Stimulated activated CD8-positive, alpha-beta memory T cell treated with anti-CD3 and anti-CD28 coated beads, Interleukin-15, amount 100 ng/mL, for 48 hours (primary cell): ENCODE measurements at places on chromosomes 3 and 15.

GRCh38 chr3:99505646-99506269 lies 132.6 kb upstream of the COL8A1 start:
- peak; percentile 7 for DNase-seq

- no peak for DNase-seq
Measured at GRCh38 chr3:76643623-76644304, 396.1 kb upstream of the ROBO2 start.

GRCh38 chr3:108280476-108280875 lies 15.9 kb upstream of the HHLA2 start:
- DNase-seq = no peak

DNA sequence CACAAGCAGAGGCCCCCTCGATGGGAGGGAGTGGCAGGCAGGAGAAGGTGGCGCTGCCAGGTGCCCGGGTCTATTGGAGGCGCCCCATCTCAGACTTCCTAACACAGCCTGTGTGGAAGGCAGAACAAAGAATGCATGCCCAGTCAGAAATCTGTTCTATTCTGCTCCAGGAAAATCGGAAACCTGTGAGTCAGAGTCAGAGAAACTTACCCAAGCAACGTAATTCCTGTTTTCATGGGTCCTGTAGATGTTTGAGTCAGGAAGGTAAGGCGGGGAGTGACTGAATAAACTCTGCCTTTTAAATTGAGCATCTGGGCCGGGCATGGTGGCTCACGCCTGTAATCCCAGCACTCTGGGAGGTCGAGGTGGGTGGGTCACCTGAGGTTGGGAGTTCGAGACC lies 13.7 kb downstream of the MAP6D1 start:
- DNase-seq = no peak

DNA sequence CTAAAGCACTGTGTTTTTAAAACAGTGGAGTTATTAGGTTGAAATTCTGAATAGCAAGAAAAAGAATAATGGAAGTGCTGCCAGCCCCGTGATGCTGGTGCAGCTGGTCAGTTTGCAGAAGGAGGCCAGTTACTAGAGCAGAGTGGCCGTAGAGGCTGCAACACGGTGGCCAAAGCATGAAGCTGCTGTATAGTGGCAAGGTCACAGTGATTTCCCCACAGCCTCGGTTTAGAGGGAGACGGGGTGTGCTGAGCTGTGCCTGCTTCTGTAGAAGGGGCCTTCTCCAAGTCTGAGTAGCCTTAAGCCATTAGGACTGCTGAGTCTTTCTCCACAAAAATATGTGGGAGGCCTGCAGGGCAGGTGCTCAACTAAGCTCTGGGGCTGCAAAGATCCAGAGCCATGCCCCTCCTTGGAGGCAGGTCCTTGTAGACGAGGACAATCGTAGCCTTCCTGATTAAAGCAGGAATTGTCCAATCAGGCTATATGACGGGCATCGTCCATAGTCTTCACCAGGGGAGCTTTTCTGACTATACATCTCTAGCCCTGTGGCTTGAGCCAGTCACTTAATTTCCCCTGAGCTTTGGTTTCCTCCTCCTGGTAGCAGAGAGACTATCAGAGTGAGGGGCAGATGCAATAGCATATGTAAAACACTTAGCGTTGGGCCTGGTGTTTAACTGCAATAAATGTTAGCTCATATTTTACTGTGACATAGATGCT lies 151.6 kb downstream of the PGPEP1L start:
- DNase-seq = no peak

DNA sequence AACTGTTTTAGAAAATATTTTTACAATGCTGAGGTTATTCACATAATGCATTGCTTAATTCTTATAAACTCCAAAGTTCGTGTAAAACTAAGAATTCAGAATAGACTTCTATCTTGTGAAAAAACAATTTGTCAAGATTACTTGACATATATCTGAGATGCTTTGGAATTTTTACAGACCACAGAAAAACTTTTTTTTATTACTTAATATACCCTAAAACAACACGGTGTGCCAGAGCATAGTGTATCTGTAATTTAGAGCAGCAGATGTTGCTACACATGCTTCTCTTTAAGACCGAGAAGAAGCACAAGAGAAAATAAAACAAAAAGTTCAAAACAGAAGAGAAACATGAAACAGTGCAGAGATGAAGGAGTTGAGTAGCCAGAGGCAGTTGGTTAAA lies 26.4 kb downstream of the ASB7 start:
- DNase-seq = no peak

- no peak for DNase-seq
Measured at GRCh38 chr15:76376816-76377215, 40.2 kb downstream of the ISL2 start.

DNA sequence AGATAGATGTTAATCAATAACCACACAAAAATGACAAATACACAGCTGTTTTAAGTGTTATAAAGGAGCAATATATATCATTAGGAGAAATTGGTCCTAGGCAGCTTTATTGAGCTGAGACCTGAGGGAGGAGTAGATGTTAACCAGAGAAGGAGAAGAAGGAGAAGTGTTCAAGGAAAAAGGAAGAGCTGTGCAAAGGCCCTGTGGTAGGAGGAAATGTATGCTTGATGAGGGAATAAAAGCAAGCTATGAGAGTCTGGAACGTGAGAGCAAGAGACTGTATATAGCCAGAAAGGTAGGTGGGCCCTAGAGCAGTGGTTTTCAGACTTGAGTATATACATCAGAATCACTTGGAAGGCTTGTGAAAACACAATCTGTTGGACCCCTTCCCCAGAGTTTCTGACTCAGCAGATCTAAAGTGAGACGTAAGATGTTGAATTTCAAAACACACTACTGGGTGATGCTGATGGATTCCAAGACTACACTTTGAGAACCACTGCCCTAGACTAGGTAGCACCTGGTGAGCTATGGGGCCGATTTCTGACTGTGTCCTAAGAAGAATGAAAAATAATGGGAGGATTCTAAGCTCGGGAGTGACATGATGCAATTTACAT lies 342.3 kb upstream of the ADAMTS9 start:
- DNase-seq = no peak

- DNase-seq = no peak
Measured at GRCh38 chr3:130323503-130323902, 22.0 kb upstream of the COL6A5 start.

DNA sequence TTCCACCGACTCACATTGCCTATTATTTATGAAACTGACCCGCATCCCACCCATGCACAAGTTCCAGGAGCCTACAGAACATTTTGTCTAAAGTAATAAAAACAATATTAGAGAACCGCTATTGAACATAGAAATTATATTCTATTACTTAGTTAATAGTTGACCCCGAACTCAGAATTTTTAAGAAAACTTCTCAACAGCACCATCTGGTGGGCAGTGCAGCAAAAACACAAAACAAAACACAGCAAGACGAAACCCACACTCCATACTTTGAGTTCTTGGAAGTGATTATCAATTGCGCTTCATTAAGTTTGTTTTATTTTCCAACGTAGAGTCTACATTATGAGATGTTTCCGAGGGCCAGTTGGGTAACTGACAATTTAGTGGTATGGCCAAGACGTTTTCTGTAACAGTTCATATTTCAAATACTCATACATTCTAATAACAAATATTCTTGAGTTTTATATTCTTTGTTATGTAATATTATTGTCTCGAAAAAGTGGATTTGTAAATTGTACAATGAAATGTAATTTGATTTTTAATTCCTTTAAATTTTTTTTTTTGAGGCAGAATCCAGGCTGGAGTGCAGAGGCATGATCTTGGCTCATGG lies 24.0 kb upstream of the C3orf70 start:
- no peak for DNase-seq

DNA sequence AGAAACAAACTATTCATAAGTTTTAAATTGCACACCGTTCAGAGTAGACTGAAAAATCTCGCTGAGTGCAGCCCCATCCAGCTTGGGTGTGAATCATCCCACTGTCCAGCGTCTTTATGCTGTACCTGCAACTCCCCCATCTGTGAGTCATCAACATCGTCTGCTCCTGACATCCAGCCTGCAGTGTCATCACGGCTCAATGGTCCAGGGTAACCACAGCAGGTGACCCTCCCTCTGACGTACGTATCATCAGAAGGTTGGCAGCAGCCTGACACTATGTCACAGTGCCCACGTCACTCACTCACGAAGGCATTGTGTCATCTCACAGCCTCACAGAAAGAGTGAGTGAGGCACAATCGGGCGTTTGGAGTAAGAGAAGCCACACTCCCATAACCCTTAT lies 65.2 kb downstream of the TPRA1 start:
- DNase-seq = no peak

- no peak for DNase-seq
Measured at GRCh38 chr3:13579063-13579462, 30.1 kb downstream of the FBLN2 start.

GRCh38 chr3:50154840-50155490 lies at the start of gene SEMA3F:
Gene SEMA3F (plus strand): TSS chr3:50155324. CDS start chr3:50159623, 4,299 bp downstream.
- peak; percentile 50 for DNase-seq

- no peak for DNase-seq
Measured at GRCh38 chr3:2078821-2079220, 19.8 kb upstream of the CNTN4 start.

GRCh38 chr15:44535523-44536301 lies 1.2 kb upstream of the EIF3J start:
- DNase-seq = peak; percentile 13

GRCh38 chr3:18423401-18424212 lies 1.5 kb downstream of the SATB1 start:
- no peak for DNase-seq

DNA sequence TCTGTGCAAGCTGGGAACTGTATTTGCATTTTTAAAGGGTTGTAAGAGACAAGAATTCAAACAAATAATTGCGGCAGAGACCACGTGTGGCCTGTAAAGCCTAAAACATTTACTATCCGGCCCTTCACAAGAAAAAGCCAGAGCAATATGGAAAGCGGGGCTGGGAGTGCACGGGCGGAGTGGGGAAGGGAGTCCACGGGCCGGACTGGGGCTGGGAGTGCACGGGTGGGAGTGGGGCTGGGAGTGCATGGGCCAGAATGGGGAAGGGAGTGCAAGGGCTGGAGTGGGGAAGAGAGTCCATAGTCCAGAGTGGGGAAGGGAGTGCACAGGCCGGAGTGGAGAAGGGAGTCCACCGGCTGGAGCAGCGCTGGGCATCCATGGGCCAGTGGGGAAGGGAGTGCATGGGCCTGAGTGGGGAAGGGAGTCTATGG lies 41.2 kb downstream of the KLF15 start:
- DNase-seq = no peak

DNA sequence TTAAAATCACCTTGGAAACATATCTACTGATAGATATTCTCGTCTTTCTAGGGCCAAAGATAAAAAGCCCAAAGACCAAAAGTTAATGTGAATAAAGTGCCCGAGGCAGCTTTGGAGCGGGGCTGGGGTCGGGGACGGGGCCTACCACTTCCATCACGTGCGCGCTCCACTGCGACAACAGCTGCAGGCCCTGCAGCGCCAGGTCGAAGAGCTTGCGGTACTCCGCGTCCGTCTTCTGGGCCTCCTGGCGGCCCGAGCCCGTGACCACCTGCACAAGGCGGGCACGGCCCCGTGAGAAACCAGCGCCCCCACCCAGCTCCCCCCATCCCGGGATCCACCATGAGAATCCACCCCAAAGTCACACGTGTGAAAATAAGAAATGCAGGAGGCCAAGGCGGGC lies 52.4 kb downstream of the CYFIP1 start:
- DNase-seq = no peak

- DNase-seq = no peak
Measured at GRCh38 chr3:55333046-55333445, 154.1 kb downstream of the WNT5A start.

DNA sequence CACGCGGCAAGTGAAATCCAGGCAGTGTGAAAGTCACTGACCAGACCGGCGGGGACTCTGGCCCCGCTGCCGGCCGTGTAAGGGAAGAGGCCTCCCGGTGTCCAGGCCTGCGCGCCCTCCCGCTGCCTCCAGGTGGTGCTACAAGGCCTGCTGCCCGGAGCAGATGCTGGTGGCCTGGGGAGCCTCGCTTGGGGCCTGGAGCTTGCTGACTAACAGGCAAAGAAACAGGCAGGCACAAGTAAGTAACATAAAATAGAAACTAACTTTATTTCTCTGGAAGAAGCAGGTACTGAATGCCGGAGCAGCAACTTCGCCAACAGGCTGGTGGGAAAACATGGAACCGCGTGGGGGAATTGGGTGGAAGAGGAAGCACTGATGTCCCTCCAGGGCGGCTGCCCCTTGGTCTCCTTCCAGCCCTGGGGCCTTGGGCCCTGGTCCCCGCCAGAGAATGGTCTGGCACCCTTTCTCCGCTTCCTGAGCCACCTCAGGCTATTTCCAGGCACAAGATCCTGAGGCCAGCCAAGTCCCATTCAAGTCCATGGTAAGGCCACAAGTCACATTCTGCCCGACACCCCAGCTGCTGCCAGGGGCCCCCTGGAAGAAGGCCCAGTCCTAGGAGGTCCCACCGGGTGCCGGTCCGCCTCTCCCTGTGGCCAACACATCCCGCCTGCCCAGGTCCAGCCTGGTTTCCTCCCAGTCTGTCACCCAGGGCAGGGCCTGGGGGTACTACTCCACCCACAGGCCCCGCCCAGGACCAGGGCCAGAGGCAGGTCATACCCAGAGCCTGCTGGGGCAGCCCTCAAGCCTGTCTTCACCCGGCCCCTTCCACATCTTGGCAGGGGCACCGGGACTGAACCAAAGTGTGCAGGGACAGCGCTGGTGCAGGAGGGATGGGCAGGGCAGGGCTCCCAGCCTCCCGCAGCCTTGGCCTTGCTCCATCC lies 45.0 kb downstream of the TNK2 start:
- peak; percentile 60 for DNase-seq
